ENCODE measurements at places on chromosomes 7 and 10.
A peak's percentile ranks its signal among the peaks of the same experiment; 100 is the strongest.

DNA sequence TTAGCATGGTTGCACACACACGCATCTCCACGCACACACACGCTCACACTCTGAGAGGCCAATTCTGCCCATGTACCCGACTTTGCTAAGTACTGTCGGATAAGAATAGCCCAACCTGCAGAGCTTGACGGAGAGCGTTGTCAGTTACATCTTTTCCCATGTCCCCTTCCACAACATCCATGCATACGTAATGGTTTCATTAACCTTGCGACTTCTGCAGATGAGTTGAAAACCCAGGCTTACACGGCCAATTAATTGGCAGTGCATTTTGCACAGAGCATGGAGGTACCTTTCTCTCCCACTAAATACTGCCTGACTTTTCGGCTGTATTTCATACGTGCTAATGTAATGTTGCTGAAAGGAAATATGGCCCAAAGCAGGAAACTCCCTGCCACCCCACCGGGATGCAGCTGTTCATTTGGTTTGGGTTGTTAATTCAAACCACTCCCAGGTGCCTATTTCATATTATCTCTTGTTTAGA is 291.2 kb upstream of the HABP2 start:
- H3K27ac ChIP-seq: no peak overlapping the region
- no peak overlapping the region for H3K4me3 ChIP-seq
- peaks cover 1% of the 10 kb centered on the region for H3K4me1 ChIP-seq
- H3K27me3 ChIP-seq: peaks cover 26% of the 10 kb centered on the region
- DNase-seq: no peak

DNA sequence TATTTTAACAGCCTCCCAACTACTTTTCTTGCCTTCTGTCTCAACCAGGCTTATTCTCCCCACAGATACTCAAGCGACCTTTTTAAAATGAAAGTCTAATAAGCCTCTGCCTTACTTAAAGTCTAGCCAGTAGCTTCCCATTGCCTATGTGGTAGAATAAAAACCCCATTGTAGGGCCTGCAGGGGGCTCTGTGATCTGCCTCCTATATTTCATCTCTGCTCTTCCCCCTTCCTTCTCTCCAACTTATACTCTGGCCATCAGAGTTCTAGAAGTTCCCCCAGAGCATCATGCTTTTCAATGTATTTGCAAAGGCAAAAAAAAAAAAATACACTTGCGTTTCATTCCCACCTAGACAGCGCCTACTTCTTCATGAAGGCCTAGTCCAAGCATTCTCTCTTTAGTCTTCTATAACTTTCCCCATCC is 167.7 kb upstream of the ADO start:
- H3K4me3 ChIP-seq: no peak overlapping the region
- no peak for DNase-seq
- H3K27ac ChIP-seq: no peak overlapping the region
- H3K27me3 ChIP-seq: no peaks in the 10 kb centered on the region

DNA sequence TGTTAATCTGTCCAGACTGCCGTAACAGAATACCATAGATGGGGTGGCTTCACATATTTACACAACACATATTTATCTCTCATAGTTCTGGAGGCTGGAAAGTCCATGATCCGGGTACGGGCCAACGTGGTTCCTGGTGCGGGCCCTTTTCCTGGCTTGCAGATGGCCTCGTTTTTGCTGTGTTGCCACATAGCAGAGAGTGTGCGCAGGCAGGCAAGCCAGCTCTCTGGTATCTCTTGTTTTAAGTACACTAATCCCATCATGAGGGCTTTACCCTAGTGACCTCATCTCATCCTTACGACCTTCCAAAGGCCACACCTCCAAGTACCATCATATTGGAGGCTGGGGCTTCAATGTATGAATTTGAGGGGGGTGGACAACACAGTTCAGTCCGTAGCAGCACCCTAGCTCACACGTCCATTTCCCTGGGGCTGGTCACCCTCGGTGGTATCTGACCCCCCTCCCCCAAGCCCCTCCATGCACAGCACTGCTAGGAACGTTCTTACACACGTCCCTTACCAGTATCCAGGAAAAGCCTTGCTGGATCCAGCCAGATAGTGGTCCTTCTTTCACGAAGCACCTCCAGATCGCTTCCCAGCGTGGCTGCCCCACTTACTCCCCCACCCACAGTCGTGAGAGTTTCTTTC is 21.5 kb downstream of the CUX1 start:
- DNase-seq: no peak
- H3K4me1 ChIP-seq: peaks cover 3% of the 10 kb centered on the region
- no peak overlapping the region for H3K4me3 ChIP-seq
- H3K27ac ChIP-seq: no peak overlapping the region
- H3K27me3 ChIP-seq: no peaks in the 10 kb centered on the region
- H3K36me3 ChIP-seq: no peaks in the 10 kb centered on the region

GRCh38 chr7:117158941-117159697 is 163.7 kb downstream of the WNT2 start:
- no peak overlapping the region for H3K4me3 ChIP-seq
- H3K27me3 ChIP-seq: no peaks in the 10 kb centered on the region
- no peak for DNase-seq

GRCh38 chr7:37832194-37832593 is 16.2 kb upstream of the NME8 start:
- H3K4me3 ChIP-seq: no peak overlapping the region
- H3K27ac ChIP-seq: no peak overlapping the region
- peak; percentile 15 for DNase-seq
- no peaks in the 10 kb centered on the region for H3K36me3 ChIP-seq
- H3K27me3 ChIP-seq: peaks cover 18% of the 10 kb centered on the region

- no peak for DNase-seq
- H3K4me1 ChIP-seq: peaks cover 33% of the 10 kb centered on the region
- H3K27ac ChIP-seq: no peak overlapping the region
- no peak overlapping the region for H3K4me3 ChIP-seq
Observed at GRCh38 chr10:110724116-110724921, 80.2 kb downstream of the RBM20 start.

- H3K4me3 ChIP-seq: no peak overlapping the region
- no peak overlapping the region for H3K27ac ChIP-seq
- peak; percentile 68 for DNase-seq
- H3K36me3 ChIP-seq: no peaks in the 10 kb centered on the region
- H3K27me3 ChIP-seq: no peaks in the 10 kb centered on the region
Observed at GRCh38 chr7:100132697-100133151, 6.0 kb downstream of the MBLAC1 start.

- H3K4me1 ChIP-seq: no peaks in the 10 kb centered on the region
- no peaks in the 10 kb centered on the region for H3K36me3 ChIP-seq
- H3K27ac ChIP-seq: no peak overlapping the region
Observed at GRCh38 chr10:659688-660141, 29.8 kb downstream of the DIP2C start.

DNA sequence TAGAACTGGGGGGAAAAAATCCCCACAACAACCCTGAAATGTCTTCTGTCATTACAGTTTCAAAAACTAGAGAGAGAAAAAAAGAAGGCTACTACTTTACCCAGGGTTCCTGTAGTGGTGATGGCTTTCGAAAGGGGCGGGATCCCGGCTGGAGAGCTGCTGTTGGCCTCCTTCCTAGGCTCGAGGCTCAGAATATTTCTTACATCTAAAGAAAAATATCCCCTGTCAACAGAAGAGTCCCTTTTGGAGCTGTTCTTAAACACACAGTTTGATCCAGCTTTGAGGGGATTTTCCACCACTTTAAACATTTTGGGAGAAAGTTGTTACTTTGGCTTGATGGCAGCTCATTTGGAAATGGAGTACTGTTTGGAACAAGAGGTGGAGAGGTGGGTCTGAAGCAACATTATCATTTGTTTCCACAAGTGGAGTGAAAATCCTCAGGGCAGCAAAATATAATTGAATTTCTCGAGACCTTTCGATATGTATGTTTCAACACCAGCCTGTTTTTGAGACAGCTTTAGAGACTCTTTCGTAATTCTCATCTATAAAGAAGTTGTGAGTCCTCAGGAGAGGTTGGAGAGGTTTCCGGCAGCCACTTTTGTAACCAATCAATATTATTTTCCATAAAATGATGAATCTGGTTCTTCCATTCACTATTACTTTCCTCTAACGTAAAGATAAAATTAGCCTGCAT is 5.1 kb downstream of the HOXA13 start:
- no peaks in the 10 kb centered on the region for H3K36me3 ChIP-seq
- H3K4me3 ChIP-seq: no peak overlapping the region
- peaks cover 83% of the 10 kb centered on the region for H3K27me3 ChIP-seq

- no peak for DNase-seq
- peaks cover 5% of the 10 kb centered on the region for H3K27me3 ChIP-seq
- H3K27ac ChIP-seq: no peak overlapping the region
- H3K4me1 ChIP-seq: no peaks in the 10 kb centered on the region
- H3K4me3 ChIP-seq: no peak overlapping the region
Observed at GRCh38 chr10:131785121-131785460, 115.7 kb upstream of the PPP2R2D start.

GRCh38 chr10:34520084-34520483 is 295.0 kb downstream of the PARD3 start:
- no peaks in the 10 kb centered on the region for H3K4me1 ChIP-seq
- peaks cover 3% of the 10 kb centered on the region for H3K27me3 ChIP-seq
- H3K27ac ChIP-seq: no peak overlapping the region
- no peak for DNase-seq
- H3K36me3 ChIP-seq: no peaks in the 10 kb centered on the region
- no peak overlapping the region for H3K4me3 ChIP-seq

DNA sequence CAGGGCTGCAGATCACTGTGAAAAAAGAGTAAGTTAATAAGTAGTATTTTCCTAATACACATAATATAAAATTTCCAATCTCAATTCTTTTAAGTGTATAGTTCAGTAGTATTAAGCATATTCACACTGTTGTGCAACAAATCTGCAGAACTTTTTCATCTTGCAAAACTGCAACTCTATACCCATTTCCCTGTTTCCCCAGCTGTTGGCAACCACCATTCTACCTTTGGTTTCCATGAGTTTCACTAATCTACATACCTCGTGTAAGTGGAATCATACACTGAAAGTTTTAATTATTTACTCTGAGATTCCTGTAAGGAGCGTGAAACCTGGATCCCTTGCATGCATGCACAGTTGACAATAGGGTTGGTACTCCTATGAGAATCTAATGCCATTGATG is 155.4 kb downstream of the ZPBP start:
- no peaks in the 10 kb centered on the region for H3K4me1 ChIP-seq
- H3K27ac ChIP-seq: no peak overlapping the region
- H3K4me3 ChIP-seq: no peak overlapping the region
- peaks cover 2% of the 10 kb centered on the region for H3K36me3 ChIP-seq
- H3K27me3 ChIP-seq: peaks cover 2% of the 10 kb centered on the region

- H3K4me1 ChIP-seq: no peaks in the 10 kb centered on the region
- no peak overlapping the region for H3K27ac ChIP-seq
- DNase-seq: no peak
- H3K27me3 ChIP-seq: no peaks in the 10 kb centered on the region
- H3K4me3 ChIP-seq: no peak overlapping the region
- H3K36me3 ChIP-seq: no peaks in the 10 kb centered on the region
Observed at GRCh38 chr7:34603711-34604444, 54.1 kb upstream of the NPSR1 start.

- DNase-seq: no peak
- H3K27me3 ChIP-seq: peaks cover 3% of the 10 kb centered on the region
- H3K27ac ChIP-seq: no peak within 1 kb of the TSS
Observed at GRCh38 chr7:142939226-142939910, at the start of gene LLCFC1. Gene LLCFC1 (plus strand): TSS chr7:142939484. CDS start chr7:142939622, 138 bp downstream.

DNA sequence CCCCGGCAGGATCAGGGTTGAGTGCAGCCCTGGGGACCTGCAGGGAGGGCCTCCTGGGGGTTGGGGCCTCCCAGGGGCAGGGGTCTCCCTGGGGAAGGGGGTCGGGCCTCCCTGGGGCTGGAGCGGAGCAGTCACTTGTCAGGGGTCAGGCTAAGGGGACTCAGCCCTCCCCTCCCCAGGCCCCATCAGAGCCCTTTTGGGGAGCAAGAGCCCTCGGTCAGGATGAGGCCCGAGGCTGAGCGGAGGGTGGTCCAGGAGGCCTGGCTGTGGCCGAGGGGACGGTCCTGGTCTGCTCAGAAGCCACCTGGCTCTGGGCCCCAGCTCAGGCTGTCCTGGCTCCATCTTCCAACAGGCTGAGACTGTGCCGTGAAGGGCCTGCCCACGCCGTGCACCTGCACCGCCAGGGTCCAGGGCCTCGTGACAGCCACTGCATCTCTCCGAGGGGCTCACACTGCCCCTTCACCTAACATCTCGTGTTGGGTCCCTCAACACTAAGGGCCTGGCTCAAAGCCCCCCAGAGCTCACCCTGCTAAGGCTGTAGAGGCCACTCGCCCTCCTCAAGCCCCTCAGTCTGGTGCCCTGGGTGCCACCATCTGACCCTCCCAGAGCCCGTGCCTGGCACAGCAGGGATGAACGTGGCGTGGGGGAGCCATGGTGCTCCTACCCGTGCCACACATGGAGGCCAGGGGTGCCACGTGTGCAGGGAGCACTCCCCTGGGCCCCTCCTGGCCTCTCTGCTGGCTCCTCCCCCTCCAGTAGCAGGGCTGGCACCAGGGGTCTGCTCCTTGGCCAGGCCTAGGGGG is 12.9 kb downstream of the BHLHA15 start:
- peaks cover 4% of the 10 kb centered on the region for H3K4me1 ChIP-seq
- no peak overlapping the region for H3K27ac ChIP-seq
- H3K4me3 ChIP-seq: no peak overlapping the region
- H3K27me3 ChIP-seq: no peaks in the 10 kb centered on the region
- no peak for DNase-seq
- H3K36me3 ChIP-seq: peaks cover 13% of the 10 kb centered on the region

- peak overlapping the region; percentile 33 for H3K27ac ChIP-seq
- H3K27me3 ChIP-seq: peaks cover 17% of the 10 kb centered on the region
- no peak overlapping the region for H3K4me3 ChIP-seq
Observed at GRCh38 chr10:88090568-88091214, 227.3 kb downstream of the PTEN start.

DNA sequence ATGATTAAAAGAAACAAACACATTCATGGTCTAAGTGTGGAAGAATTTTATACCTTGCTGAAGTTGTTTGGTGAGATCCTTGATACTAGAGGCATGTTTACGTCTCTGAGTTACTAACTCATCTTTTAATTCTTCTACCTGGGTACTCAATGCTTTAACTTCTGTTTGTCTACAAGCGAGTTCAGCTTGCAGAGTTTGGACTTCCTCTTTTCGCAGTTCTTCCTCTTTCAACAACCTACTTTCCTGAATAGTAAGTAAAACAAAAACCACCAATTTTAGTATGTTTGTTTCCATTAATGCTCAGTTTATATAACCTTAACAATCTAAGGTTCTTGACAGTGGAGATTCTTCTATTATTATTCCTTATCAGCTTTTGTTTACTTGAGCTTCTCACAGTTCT is 42.9 kb downstream of the CCDC186 start:
- no peak for DNase-seq
- peaks cover 27% of the 10 kb centered on the region for H3K36me3 ChIP-seq
- no peaks in the 10 kb centered on the region for H3K4me1 ChIP-seq
- no peaks in the 10 kb centered on the region for H3K27me3 ChIP-seq

DNA sequence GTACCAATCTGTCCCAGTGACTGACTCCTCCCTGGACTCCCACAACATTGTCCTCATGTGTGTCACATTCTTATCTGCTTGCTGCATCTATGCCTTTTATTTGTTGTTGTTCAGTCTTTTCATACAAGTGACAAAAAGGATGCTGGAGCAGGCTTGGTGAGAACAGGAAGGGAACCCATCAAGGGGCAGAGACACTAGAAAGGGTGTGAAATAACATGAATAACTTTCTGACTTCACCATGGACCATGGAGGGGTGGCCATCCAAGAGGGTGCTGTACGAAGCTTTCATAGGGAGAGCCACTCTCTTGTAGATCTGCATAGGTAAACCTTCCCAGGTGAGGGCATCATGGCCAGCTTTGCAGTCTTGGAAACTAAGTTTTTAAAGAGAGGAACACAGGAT is 14.5 kb downstream of the GIMAP8 start:
- peaks cover 64% of the 10 kb centered on the region for H3K4me1 ChIP-seq
- no peaks in the 10 kb centered on the region for H3K27me3 ChIP-seq
- H3K27ac ChIP-seq: no peak overlapping the region
- H3K4me3 ChIP-seq: no peak overlapping the region
- H3K36me3 ChIP-seq: peaks cover 43% of the 10 kb centered on the region
